G401 (cell line): ENCODE measurements at places on chromosomes 1 and 21.

DNA sequence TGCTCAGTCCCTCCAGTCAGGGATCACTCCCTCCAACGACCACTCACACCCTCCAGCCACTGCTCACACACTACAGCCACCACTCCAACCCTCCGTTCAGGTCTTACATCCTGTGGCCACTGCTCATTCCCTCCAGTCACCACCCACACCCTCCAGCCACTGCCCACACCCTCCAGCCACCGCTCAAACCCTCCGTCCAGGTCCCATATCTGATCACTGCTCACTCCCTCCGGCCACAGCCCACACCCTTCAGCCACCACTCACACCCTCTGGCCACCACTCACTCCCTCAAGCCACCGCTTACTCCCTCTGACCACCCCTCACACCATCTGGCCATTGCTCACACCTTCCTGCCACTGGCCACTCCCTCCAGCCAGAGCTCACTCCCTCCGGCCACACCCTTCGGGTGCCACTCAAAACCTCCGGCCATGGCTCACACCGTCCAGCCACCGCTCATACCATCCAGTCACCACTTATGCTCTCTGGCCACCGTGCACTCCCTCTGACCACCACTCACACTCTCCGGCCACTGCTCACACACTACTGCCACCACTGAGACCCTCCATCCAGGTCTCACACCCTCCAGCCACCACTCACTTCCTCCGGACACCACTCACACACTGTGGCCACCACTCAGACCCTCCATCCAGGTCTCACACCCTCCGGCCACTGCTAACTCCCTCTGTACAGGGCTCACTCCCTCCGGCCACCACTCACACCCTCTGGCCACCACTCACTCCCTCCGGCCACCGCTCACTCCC is 4.7 kb upstream of the TFF1 start:
- no peak for DNase-seq

DNA sequence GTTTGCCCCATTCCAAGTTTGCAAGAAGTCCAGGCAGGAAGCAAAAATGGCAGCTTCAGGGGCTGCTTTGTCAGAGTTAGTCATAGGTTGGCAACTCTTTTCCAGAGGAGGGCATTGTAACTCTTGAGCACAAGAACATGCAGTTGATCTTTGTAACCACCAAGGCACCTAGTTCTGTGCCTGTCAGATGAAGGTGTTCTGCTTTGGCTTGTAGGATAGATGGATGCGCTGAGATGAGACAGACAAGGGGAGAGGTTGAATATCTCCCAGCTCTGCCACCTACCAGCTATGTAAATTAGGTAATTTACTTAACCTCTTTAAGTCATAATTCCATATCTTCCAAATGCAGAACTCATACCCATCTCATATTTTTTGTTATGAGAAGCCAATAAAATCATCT is 89.3 kb downstream of the ZNF648 start:
- no peak for DNase-seq

- DNase-seq = no peak
These were observed 225.7 kb upstream of the AJAP1 start for GRCh38 chr1:4428711-4429110.

DNA sequence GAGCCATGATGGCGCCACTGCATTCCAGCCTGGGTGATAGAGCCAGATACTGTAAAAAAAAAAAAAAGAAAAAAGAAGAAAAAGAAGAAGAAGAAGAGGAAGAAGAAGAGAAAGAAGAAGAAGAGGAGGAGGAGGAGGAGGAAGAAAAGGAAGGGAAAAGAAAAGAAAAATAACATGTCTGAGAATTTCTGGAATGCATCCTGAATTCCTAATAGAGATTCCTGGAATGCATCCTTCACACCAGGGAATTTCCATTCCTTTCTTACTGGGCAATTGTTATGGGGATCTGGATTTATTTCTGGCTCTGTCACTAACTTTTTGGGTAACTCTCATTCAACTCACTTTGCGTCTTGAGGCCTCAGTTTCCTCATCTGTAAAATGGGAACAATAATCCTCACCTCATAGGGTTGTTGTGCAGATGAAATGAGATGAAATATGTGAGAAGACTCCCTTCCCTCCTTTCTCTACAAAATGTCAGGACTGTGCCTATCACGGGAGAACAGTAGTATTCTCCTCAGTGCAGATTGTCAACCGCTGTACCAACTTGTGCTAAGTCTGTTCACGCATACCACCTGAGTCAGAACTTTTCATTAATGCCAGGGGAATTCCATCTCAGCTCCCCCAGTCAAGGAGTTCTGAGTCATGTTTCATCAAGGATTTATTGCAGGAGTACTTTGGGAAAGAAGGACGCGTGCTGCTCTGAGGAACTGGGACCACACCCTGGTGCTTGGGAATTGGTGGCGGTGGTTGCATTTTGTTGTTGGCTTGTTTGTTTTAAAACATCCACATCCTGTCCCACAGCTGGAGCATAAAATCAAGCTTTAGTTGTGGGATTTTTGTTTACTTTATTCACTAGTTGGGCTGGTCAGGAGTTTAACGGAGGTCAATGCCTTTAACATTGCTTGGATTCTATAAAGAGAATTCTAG is 42.4 kb upstream of the ROR1 start:
- DNase-seq = no peak

- no peak for DNase-seq
These were observed 12.5 kb upstream of the FAM76A start for GRCh38 chr1:27713139-27713725.
